ENCODE measurements at places on chromosomes 7 and 10.
A peak's percentile ranks its signal among the peaks of the same experiment; 100 is the strongest.

- no peak overlapping the region for H3K4me3 ChIP-seq
- no peaks in the 10 kb centered on the region for H3K4me1 ChIP-seq
- DNase-seq, result no peak
- H3K27me3 ChIP-seq, result no peaks in the 10 kb centered on the region
- no peak overlapping the region for H3K27ac ChIP-seq
These were observed 5.0 kb downstream of the AKR1B10 start for GRCh38 chr7:134532180-134532953.

DNA sequence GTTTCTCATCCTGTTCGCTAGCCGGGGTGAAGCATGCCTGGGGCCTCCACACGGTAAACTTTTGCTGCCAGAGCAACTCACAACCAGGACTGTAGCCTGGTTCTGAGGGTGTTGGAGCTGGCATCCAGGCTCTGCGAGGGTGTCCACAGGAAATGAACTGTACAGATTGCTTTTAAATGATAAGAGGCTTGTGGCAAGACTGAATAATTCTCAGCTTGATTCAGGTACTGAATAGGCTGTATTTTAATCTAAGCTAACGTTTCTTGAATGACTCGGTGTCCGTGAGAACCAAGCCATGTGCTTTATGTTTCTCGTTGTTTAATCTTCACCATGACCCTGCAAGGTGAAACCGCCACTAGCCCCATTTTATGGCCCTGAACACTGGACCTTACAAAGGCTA, 49.3 kb downstream of the EEPD1 start:
- no peaks in the 10 kb centered on the region for H3K36me3 ChIP-seq
- DNase-seq, result no peak
- H3K27ac ChIP-seq, result no peak overlapping the region
- no peak overlapping the region for H3K4me3 ChIP-seq
- no peaks in the 10 kb centered on the region for H3K27me3 ChIP-seq
- H3K4me1 ChIP-seq, result peaks cover 22% of the 10 kb centered on the region

- H3K4me3 ChIP-seq, result no peak overlapping the region
- no peak overlapping the region for H3K27ac ChIP-seq
- no peaks in the 10 kb centered on the region for H3K27me3 ChIP-seq
- DNase-seq, result no peak
- peaks cover 11% of the 10 kb centered on the region for H3K36me3 ChIP-seq
These were observed 948 bp downstream of the ZNF138 start for GRCh38 chr7:64795176-64795575.

DNA sequence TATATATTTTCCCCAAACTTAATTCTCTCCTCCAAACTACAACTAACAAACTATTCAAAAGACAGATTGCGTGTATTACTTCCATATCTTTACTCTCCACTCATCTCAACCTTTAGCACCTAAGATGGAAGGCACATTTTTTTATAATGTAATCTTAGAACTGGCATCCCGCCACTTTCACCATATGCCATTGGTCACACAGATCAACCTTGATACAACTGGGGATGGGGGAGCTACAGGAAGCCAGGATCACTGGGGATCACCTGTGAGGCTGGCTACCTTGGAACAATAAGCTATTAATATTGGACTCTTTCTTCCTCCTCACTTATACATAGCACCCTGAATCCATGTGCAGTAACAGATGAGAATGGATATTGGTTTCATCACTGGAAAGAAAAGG, 469.6 kb upstream of the LRRN3 start:
- no peak for DNase-seq
- H3K27ac ChIP-seq, result no peak overlapping the region
- no peaks in the 10 kb centered on the region for H3K36me3 ChIP-seq
- no peak overlapping the region for H3K4me3 ChIP-seq
- H3K27me3 ChIP-seq, result no peaks in the 10 kb centered on the region

DNA sequence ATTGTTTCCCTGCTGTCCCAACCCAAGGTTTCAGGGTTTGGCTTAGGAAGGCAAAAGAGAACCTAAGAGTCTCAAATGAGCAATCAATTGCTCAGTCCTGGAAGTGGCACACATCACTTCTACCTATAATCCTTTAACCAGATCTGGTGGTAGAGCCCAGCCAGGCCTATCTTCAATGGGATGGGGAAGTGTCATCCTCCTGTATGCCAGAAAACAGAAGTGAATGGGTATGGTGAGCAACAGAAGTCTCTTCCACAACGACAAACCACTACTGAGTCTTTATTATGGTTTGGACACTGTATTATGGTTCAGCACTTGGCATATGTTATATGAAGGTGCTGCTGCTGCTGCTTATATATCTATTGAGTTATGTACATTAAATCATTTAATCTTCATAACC, 3.0 kb upstream of the AKR1B1 start:
- H3K27me3 ChIP-seq, result no peaks in the 10 kb centered on the region
- H3K4me3 ChIP-seq, result no peak overlapping the region
- no peaks in the 10 kb centered on the region for H3K36me3 ChIP-seq
- H3K4me1 ChIP-seq, result peaks cover 11% of the 10 kb centered on the region

- no peak overlapping the region for H3K4me3 ChIP-seq
- H3K27ac ChIP-seq, result no peak overlapping the region
- peaks cover 12% of the 10 kb centered on the region for H3K4me1 ChIP-seq
- peak; percentile 49 for DNase-seq
- H3K36me3 ChIP-seq, result no peaks in the 10 kb centered on the region
These were observed 225.2 kb upstream of the PRSS58 start for GRCh38 chr7:142482891-142483658.

- no peak for DNase-seq
- no peaks in the 10 kb centered on the region for H3K27me3 ChIP-seq
- peaks cover 3% of the 10 kb centered on the region for H3K4me1 ChIP-seq
- H3K4me3 ChIP-seq, result no peak overlapping the region
- no peaks in the 10 kb centered on the region for H3K36me3 ChIP-seq
- peak overlapping the region; percentile 40 for H3K27ac ChIP-seq
These were observed 17.9 kb downstream of the FGFBP3 start for GRCh38 chr10:91891125-91892001.

DNA sequence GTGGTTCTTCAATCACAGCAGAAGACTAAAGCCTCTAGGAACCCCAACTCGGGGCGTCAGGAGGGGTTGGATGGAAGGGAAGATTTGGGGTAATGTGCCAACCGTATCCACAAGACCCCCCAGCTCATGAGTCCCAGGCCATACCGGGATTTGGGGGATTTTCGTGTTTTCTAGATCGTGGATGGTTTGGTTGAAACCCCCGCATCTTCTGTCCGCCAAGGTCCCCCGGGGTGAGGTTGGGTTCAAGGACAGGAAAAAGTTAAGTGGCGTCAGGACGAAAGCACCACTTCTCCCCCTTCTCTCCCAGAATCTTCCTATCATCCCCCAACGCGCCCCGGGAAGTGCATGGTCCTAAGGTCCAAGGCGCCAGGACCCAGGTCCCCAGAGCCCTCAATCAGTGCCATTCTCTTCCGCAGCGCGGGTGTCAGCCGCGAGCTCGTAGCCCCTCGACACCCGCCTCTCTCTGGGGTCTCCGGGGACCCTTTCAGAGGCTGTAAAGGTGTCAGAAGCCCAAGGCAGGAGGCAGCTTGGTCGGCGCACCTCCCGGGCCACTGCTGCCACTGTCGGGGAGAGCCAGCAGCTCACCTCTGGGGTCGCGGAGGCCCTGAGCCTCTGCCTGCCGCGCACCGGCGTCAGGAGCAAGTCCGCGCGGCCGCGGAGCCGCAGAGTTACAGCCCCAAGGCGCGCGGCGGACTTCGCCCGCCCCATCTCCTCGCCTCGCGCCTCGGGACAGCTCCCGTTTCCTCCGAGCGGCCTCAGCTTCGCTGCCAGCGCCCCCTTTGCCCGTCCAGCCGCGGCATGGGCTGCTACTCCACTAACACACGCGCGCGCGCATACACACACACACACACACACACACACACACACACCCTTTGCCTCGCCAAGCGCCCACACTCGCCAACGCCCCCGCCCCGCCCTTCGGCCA, 1.5 kb downstream of the MKX start:
- peaks cover 58% of the 10 kb centered on the region for H3K27me3 ChIP-seq
- peaks cover 20% of the 10 kb centered on the region for H3K4me1 ChIP-seq
- no peak for DNase-seq
- no peak overlapping the region for H3K27ac ChIP-seq
- no peaks in the 10 kb centered on the region for H3K36me3 ChIP-seq
- H3K4me3 ChIP-seq, result peak overlapping the region; percentile 1

DNA sequence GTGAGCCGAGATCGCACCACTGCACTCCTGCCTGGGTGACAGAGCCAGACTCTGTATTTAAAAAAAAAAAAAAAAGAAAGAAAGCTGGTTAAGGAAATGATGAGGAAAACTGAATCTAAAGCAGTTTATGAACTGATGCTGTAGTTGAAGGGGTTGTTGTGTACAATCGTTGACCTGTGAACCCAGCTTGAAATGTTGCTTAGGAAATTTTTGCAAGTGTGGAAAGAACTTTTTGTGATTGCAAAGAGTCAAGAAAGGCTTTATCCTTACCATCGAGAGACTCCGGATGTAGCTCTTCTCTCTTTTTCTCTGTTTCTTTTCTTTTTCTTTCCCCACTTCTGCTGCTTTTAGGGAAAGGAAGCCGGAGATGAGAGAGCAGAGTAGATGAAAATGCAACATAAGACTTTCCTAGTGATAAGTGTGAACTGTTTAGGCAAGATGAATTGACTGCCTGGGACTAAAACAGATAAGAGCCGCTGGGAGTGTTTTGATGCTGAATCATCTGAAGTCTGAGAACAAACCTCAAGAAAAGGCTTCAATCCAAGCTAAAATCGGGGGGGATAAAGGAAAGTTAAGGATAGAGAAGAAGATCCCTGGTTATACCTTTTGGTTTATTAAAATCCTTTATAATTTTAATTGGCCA, 69.0 kb downstream of the TAF3 start:
- H3K27me3 ChIP-seq, result no peaks in the 10 kb centered on the region
- H3K4me3 ChIP-seq, result no peak overlapping the region
- DNase-seq, result peak; percentile 33
- no peaks in the 10 kb centered on the region for H3K4me1 ChIP-seq
- no peaks in the 10 kb centered on the region for H3K36me3 ChIP-seq

GRCh38 chr7:45203936-45204445, 46.4 kb downstream of the RAMP3 start:
- H3K36me3 ChIP-seq, result no peaks in the 10 kb centered on the region
- no peak overlapping the region for H3K27ac ChIP-seq
- H3K4me3 ChIP-seq, result no peak overlapping the region
- H3K4me1 ChIP-seq, result no peaks in the 10 kb centered on the region

Data from trophoblast cell (in vitro differentiated cells and primary cell).